Activated naive CD4-positive, alpha-beta T cell treated with Interleukin-2 at 50 U/mL for 16 hours (primary cell): ENCODE measurements at places on chromosomes 6 and 20.

- no peak for DNase-seq
Observed at GRCh38 chr6:19921786-19922185, 84.6 kb downstream of the ID4 start.

GRCh38 chr6:134795691-134796090, 154.2 kb downstream of the ALDH8A1 start:
- DNase-seq: no peak

GRCh38 chr6:4553387-4553786, 222.8 kb upstream of the CDYL start:
- no peak for DNase-seq

DNA sequence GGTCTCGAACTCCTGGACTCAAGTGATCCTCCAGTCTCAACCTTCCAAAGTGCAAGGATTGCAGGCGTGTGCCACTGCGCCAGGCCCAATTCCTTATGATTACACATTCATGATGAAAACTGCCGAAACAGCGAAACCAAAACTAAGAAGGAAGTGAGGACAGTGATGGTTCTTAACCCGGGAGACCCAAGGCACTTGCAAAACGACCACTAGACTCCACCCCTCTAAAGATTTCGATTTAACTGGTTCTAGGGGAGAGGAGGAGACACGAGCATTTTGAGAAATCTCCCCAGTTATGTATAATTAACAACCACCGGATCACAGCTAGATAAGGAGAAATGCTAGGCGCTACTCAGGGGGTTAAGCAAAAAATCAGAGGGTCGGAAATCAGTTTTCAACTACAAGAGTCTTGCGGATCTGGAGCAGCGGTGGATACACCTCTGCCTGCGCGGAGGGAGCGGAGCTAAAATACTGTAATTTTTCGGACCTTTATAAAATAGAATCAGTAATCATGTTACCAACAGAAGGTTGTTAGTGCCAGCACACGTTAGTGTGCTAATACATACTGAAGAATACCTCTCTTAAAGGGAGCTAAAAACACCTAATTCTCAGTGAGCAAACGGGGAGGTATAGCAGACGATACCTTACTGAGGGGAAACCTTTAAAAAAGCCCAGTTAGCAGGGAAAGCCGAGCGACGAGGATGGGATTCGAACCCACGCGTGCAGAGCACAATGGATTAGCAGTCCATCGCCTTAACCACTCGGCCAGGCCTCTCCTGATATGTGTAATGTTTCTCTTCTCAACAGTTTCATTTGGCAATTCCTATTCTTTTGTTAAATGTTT, 60.0 kb upstream of the BTN3A2 start:
- DNase-seq: peak; percentile 75

GRCh38 chr6:14690120-14691056, 555.5 kb upstream of the JARID2 start:
- no peak for DNase-seq

GRCh38 chr6:4661391-4661790, 114.8 kb upstream of the CDYL start:
- DNase-seq: no peak

DNA sequence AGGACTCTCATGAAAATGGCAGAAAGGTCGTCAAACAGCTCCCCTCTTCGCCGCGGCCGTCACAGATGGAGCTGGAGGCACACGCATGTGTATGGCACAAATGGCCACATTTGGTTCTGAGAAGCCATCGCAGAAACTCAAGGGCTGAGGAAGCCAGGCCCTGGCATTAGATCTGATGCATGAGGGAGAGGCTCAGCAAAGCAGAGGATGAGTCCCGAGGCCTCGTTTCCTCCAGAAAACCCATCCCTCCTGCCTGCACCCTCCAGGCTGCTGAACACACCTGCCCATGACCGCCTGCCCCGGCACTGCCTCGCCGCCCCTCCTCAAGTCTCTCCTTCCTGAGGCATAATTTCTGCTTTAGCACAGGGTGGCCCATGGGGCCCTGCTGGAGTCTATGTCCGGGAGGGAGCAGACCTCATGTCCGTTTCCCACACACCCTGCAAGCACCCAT, 240.3 kb downstream of the DLL1 start:
- no peak for DNase-seq

GRCh38 chr6:13180538-13180937, 147.8 kb downstream of the TBC1D7 start:
- DNase-seq: no peak

- no peak for DNase-seq
Observed at GRCh38 chr6:16048221-16048620, 80.7 kb upstream of the MYLIP start.

- DNase-seq: no peak
Observed at GRCh38 chr6:150987855-150988464, 122.5 kb downstream of the MTHFD1L start.

- DNase-seq: no peak
Observed at GRCh38 chr20:15674253-15675060, 898.8 kb downstream of the KIF16B start.

- no peak for DNase-seq
Observed at GRCh38 chr6:150747155-150747554, 118.3 kb upstream of the MTHFD1L start.

DNA sequence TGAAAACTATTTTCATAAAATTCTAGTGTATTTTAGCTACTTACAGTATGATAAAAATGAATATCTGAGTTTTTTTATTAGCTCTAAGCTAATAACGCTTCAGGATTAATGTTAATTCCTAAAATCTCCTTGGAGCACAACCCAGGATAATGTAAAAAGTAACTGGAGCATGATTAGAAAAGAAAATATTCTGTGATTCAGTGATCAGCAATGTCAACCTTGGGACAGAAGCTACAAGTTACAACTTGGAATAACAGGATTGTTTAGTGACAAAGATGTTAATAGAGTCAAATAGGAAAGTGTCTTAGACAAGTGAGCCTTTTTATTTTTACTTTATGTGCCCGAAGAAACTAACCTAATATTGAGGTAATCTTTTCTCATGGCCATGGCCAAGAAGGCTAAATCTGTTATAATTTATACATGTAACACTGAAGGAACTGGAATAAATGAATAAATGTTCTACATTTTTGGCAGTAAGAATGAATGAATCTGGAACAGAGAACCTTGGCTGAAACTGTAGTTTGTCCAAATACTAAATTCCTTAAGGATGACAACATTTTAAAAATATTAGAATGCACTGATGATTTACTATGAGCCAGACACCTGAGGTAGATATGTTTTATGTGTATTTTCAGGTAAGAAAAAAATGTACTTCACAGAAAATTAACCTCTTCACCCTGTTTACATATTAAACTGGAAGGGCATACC, 994.0 kb downstream of the GRIK2 start:
- no peak for DNase-seq

DNA sequence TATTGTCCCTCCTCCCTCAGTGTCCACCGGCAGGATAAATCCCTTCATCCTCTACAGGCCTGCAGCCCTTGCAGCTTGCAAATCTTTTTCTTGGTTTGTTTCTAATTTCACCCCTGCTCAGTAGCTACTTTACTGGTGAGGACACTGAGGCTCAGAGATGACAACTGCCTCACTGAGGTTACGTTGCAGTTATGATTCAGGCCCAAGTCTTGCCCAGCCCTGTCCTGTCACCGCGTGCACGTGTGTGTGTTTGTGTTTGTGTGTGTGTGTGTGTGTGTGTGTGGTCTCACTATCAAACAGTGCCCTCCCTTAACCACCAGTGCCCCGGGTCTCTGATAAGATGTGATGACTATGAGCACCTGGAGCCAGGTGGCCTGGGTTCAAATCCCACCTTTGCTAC, 21.1 kb downstream of the FAM110A start:
- no peak for DNase-seq

- peak; percentile 39 for DNase-seq
Observed at GRCh38 chr20:37564388-37565133, 36.9 kb upstream of the BLCAP start.

- DNase-seq: no peak
Observed at GRCh38 chr6:43524483-43524961, 7.6 kb downstream of the POLR1C start.

DNA sequence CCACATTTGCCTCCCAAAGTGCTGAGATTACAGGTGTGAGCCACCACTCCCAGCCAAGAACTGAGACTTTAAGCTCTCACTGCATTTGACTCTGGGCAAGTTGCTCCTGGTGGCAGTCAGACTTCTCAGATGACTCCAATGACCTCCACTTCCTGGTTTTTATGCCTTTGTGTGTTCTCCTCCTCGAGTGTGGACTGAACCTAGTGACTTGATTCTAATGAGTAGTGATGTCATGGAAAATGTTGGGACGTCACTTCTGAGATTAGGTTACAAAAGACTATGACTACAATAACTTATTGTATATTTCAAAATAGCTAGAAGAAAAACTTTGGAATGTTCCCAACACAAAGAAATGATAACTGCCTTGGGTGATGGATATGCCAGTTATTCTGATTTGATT, 12.0 kb downstream of the SPINT3 start:
- no peak for DNase-seq

DNA sequence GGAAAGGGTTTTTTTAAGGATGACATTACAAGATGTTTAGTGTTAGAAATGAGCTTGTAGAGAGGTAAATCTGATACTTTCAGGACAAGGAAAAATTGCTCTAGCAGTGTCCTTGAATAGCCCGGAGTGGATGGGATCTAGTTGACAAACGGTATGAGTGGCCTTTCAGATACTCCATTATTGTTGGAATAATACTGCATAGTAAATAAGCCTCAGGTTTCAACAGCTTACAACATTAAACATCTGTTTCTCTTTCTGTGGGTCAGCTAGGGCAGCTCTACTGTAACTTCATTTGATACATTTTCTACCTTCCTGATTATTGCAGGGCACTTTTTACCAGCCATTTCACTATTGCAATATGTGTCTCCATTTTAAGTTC, 118.0 kb downstream of the B3GAT2 start:
- DNase-seq: no peak

- no peak for DNase-seq
Observed at GRCh38 chr6:157629220-157629619, 193.8 kb upstream of the SNX9 start.

DNA sequence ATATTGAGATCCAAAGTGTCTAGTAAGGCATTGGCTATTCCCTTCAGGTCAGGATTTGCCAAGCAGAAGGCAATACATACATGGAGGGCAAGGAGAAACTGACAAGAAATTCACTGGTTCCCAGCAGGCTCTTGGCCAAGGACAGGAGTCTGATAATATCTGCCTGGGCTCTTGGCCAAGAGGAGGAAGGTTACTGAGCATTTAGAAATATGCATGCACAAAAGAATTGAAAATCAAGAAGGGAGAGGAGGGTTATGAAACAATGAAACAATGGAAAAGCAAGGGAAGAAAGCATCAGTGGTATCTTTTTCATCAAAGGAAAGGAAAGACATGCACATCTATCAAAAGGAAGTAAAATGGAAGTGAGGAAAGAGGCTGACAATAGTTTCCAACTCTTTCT, 42.4 kb downstream of the ARHGAP18 start:
- DNase-seq: no peak

DNA sequence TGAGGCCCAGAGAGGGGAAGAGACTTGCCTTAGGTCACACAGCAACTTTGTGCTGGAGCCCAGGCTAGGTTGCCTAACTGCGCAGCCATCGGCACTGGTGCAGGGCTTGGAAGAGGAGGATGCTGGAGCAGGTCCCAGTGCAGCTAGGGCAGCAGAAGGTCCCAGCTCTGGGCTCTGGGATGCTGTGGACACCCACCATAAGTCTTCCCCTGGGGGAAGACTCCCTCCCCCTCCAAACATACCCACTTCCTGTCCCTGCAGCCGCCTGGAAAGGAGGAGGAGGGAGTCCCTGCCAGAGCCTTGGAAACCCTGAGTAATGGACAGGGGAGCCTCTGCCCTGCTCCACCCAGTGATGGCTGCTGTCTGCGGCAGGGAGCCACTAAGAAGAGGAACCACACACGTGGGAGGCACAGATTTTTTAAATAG, 93.6 kb downstream of the NCR2 start:
- DNase-seq: peak; percentile 62

GRCh38 chr6:113909224-113909856, 52.2 kb downstream of the MARCKS start:
- no peak for DNase-seq

- DNase-seq: no peak
Observed at GRCh38 chr6:144285548-144285797, 338 bp downstream of the UTRN start.

GRCh38 chr6:56004426-56004825, 129.0 kb upstream of the BMP5 start:
- DNase-seq: no peak

DNA sequence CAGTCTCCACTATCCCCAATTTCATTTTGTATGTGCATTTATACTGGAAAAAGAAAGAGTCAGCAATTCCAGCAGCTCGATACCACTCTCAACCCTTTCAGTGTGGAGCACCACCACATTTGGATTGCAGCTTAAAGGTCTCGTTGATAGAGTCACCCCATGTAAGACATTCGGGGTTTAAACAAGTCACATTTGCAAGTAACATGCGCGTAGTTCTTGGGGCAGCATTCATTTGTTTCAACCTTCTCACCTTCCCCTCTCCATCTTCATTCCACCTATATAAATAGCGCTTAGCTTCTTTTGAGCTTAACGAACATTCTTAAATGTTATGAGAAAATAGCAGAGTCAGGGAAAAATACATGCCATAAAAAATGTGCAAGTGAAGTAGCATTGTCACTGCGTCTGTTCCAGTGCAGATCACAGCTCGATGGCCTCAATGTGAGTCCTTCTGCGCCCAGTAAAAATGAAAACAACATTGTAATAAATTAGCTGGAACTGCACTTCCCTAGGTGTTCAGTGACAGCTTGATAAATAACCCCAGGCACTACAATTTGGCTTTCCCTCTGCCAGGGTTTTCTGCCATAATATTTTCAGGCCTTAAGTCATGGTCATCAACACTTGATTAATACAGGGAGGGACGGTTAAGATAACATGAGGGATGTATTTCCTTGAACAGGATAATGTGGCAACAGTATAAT, 737.8 kb upstream of the NRSN1 start:
- no peak for DNase-seq

GRCh38 chr6:81925201-81925600, 172.7 kb upstream of the TENT5A start:
- DNase-seq: no peak

DNA sequence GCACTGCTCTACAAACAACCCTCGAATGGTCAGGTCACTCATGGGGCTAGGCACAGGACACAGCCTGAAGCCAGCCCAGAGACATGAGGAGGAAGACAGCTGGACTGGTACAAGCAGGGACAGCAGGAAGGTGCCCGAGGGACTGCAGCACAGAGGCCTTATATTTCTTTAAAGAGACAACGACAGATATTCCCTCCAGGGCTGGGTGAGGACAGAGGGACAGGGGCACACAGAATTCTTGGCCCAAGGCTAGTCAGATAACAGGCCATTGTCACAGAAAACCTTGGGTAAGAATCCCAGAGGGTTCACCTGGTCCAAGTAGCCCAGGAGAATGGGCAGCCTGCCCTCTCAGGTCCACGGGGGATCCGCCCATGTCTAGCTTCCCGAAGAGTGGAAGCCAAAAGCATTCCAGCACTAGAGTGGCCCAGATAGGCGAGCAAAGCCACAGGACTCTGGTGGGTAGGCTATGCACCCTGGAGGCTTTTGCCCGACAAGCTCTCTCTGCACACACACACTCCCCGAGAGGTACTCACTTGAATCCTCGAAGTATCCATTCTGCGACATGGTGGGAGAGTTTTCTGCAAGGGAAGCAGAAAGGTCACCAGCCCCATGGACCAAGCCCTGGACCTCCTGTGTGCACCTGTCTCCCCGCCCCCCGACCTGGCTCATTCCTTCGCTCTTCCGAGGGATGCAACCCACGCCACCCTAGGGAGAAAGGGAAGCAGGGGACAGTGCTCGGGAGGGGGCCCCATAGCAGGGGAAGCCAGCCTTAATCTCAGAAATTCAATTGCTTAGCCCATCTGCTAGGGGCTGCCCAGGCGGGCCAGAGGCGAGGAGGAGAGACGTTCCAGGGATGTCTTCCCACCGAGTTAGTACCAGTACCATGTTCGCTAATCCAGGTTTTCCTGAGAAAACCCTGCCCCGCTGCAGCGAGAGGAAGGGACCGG, 1.7 kb downstream of the SLC4A11 start:
- no peak for DNase-seq
